Central memory CD4-positive, alpha-beta T cell (primary cell): ENCODE measurements at places on chromosomes 6 and 20.

DNA sequence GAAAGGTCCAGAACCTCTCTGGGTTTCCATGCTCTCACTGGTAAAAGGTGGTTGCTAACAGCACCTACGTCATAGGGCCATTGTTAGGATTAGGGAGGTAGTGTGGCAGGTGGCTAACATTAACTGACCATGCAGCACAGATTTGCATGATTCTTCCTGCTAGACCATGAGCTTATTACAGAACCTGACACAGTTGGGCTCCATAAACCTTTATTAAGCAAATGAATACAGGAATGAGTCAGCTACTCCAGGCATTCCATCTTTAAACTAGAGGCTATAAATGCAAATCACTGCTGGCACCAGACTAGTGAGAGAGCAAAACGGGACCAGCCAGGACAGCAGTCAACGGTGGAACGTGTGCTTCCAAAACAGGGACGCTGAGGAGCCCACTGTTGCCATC, 440.1 kb downstream of the PTPRT start:
- DNase-seq: no peak

DNA sequence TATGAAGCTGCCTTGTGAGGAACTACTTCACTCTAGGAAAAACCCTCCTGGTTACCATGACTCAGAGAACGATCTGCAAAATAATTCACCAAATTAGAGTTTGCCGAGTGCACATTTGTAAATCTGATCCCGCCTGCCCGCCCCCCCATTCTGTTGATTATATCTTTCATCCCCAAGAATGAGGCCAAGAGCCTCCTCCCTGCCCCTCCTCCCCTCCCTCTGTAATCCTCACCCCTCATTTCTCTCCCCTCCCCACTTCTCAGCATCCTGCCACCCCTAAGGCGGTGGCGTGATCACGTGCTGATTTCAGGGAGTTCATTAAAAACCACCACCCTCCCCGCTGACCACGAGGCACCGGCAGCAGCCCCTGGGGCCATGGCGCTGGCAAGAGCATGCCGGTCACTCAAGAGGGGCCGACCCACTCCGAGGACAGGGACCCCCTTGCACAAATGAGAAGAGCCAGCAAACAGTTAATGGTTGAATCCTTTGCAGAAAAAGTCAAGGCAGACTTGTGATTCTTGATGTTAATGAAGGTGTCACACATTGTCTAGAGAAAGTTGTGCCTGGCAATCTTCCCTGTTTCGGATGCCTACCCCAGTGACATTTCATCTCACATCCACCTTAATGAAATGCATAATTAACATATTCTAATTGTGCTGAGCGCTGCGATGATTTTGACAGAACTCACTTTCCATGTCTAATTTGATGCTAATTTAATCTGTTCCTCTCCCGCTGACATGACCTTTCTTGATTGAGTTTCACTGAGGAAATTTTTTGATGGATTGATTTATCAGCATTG, 247.9 kb downstream of the ZNF217 start:
- DNase-seq: no peak

- no peak for DNase-seq
These were observed 31.2 kb downstream of the PARD6B start for GRCh38 chr20:50762435-50763220.

DNA sequence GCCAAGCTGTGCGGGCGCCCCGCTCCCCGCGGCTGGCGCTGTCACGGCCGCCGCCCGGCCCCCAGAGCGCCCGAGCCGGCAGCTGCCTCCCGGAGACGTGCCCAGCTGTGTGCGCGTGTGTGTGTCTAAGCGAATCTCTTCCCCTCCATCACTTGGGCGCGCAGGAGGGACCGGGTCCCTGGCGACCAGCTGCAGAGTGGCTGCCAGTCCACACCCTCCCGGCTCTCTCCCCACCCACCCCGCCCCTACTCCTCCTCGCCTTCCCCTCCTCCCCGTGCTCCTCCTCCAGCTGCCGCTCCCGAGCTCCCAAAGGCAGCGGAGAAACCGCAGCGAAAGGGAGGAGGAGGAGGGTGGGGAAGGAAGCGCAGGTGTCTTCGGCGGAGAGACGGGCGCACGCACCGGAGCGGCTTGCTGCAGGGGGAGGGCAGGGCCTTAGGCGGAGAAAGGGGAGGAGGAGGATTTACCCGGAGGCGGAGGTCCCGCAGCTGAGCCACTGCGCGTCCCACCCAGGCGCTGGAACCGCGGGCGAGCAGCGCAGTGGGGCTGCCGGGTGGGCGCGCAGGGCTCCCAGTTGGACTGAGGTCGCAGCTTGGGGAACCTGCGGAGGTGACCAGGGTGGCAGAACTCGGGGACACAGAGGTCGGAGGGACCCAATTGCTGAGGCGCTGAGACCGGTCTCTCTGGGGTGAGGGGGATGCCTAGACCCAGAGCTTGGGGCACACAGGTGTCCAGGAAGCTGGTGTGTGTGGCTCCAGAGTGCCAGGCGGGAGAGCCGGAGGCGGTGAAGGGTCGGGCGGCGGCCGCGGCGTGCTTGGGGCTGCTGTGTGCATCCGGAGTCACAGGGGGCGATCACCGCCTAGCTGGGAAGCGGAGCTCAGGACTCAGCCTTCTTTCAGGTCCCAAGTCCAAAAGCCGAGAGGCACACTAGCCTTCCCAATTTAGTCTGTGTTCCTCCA, at the start of gene HS3ST5:
HS3ST5 (minus strand) TSS at position 198 of the 956 bp plus-strand sequence. CDS start 280,178 bp downstream, outside the sequence.
- no peak for DNase-seq
